ENCODE measurements at places on chromosomes 4 and X.

DNA sequence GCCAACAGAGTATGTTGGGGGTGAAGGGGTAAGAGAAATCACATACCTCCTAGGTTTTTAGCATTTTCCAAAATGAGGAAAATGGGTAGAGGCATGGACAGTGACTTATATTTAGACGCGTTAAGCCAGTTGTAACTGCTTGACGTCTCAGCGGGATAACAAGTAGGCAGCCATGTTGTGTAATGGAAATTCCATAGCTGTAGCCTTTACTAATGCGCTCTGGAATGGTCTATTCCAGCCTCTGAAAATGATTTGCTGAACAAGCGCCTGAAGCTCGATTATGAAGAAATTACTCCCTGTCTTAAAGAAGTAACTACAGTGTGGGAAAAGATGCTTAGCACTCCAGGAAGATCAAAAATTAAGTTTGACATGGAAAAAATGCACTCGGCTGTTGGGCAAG, 135.5 kb downstream of the PTTG2 start:
- no peak for DNase-seq

DNA sequence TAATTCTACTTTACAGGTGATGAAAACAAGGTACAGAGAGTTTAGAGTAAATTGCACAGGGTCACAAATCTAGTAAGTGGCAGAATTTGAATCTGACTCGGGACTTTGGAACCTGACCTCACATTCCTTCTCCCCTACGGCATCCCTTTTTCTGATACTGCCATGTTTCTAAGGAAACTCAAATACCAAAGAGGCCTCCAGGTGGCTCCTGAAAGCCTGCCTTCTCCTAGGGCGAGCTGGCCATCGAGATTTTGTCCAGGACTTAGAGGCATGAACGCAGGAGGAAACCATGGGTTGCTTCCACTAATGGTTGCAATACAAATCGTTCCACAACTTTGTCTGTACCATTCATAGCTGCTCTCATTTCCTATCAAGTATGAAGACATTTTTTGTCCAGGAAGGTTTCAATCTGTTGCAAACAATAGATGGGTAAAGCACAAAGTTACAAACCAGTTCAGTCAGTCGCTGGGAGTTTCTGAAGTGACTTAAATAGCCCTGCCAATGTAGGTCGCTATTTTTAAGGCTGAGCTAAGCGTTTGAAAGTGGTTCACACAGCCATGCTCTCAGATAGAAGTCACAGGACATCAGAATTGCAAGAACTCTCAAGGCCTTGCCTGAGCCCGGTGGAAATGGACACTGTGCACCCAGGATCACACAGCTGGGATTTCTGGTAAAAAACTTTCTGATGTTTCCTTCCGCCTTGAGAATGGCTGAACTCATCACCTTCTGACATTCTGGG, 296.6 kb upstream of the PRPS2 start:
- DNase-seq, result no peak

- DNase-seq, result no peak
Observed at GRCh38 chrX:52031371-52031770, 37.6 kb downstream of the MAGED4B start.

DNA sequence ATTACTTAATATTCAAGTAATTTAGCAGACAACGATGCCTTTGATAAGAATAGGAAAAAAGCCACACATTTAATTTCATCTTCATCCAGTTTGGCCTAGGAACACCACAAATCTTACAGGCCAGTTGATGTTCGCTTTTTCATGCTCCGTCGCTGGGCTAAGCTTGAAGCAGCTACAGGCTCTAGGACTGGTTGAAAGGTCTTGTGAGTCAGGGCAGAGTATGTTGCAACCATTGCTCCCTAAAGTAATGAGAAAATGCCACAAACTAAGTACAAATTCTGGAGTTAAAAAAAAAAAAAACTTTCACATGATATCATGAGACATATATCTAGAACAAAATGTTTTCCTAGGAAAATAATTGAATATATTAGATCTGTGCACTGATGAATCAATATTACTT, 123.8 kb downstream of the RPS6KA6 start:
- DNase-seq, result no peak

- DNase-seq, result no peak
Observed at GRCh38 chr4:168744021-168744420, 247.2 kb downstream of the PALLD start.

GRCh38 chrX:141443922-141444321, 140.6 kb downstream of the SPANXA1 start:
- no peak for DNase-seq

DNA sequence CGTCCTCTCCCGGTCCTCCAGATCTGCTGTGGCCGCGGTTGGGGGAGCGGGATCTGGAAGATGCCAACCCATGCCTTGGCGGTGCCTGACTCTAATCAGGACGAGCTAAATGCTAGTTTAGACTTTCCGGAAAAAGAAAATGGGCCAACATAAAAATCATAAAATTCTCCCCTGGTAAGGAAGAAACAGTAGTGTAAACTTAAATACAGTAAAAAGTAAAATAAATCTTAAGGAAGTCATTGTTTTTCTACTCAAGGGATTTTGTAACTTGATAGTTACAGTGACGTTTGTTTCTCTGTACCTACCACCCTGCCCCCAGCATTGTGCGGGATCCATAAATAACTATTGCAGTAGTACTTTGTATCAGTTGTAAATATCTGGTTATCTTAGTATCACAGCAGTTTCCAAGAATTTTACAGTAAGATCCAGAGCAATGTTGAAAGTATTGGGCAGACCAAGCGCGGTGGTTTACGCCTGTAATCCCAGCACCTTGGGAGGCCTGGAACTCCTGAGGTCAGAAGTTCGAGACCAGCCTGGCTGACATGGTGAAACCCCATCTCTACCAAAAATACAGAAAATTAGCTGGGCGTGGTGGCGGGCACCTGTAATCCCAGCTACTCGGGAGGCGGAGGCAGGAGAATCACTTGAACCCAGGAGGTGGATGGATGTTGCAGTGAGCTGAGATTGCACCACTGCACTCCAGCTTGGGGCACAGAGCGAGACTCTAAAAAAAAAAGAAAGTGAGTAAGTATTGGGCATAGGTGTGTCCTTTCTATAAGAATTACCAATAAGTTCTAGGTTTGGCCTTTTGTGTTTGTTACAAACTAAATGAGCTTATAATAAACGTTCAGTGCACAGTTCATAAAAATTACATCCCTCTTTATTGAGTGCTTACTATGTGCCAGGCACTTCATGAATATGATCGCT, 1.0 kb upstream of the PLA2G12A start:
- no peak for DNase-seq

GRCh38 chr4:526189-526909, 27.3 kb downstream of the PIGG start:
- DNase-seq, result no peak

GRCh38 chrX:74138943-74139342, 165.0 kb upstream of the ZCCHC13 start:
- DNase-seq, result no peak

DNA sequence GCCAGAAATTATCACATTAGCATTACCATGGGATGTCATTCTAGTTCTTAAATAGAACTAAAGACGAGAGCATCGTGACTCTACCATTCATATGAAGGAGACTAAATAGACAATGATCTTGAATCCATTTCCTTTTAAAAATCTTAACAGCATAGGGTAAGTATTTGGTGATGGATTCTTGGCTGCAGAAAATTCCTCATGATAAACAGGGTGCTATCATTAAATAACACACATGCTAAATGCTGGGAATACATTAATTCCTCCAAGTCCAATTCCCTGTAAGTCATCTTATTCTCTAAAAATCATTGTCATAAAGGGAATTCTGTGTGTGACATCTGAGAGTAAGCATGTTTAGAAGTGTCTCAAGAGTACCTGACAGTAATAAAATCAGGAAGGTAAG, 470.4 kb upstream of the MAGEB2 start:
- DNase-seq, result no peak

DNA sequence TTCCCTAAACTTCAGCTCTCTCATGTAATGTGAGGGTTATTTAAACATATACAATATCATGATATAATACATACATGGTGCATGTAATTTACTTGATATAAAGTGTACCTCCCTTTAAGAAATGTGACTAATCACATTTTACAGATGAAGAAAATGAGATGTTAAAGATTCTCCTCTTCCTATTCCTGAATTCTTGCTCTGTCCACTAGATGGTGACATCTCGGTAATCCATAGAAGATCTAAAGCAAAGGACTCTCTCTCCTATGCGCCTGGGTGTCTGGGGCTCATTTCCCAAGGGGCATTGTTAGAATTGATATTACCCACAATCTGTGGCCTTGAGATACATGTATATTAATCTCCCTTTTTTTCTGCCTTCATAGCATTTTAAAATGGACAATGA, 804.9 kb downstream of the RAB28 start:
- DNase-seq, result no peak

- no peak for DNase-seq
Observed at GRCh38 chrX:67050760-67051159, 411.9 kb upstream of the EDA2R start.

DNA sequence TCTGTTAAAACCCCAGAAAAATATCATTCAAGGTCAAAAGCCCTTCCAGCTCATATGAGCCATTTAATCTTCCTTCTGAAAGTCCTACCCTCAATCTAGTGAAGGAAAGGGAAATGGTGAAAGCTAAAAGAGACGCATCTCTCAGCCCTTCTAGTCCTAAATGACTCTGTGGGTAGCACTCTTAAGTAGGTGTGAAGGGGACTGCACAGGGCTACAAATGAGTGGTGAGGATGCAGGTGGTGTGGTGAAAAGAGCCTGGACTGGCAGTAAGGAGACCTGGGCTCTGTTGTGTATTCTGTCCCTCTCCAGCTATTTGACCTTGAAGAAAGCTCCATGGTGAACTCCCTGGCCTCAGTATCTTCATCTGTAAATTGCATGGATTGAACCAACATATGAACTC, 671.8 kb upstream of the DIPK2B start:
- DNase-seq, result no peak

GRCh38 chrX:31199840-31200114, 127.9 kb upstream of the FTHL17 start:
- DNase-seq, result no peak

DNA sequence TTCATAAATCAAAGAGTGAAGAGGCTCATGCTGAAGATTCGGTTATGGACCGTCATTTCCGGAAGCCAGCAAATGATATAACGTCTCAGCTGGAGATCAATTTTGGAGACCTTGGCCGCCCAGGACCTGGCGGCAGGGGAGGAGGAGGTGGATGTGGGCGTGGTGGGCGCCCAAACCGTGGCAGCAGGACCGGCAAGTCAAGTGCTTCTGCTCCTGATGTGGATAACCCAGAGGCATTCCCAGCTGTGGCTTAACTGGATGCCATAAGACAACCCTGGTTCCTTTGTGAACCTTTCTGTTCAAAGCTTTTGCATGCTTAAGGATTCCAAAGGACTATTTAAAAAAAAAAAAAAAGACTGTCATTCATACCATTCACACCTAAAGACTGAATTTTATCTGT, 44.0 kb upstream of the EFNB1 start:
- no peak for DNase-seq

GRCh38 chr4:183111452-183111885, 12.4 kb downstream of the WWC2 start:
- DNase-seq, result no peak

DNA sequence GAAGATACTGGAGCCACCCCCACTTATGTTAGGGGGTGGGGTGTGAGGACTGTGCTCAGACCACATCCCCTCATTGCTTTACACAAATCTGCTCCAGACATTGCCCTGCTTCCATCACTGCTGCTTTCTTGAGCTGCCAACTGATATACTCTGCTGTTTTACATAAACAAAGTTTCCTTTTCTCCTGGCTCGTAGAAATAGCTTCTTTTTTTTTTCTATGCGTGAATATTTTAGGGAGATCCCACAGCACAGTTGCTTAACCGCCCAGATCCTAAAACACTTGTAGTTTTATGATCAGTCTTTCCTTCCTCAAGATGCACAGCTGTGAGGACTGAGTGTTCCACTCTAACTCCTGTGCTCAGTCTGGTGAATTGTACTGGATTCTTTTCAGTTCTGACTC, 768.4 kb downstream of the PCDH18 start:
- DNase-seq, result no peak

DNA sequence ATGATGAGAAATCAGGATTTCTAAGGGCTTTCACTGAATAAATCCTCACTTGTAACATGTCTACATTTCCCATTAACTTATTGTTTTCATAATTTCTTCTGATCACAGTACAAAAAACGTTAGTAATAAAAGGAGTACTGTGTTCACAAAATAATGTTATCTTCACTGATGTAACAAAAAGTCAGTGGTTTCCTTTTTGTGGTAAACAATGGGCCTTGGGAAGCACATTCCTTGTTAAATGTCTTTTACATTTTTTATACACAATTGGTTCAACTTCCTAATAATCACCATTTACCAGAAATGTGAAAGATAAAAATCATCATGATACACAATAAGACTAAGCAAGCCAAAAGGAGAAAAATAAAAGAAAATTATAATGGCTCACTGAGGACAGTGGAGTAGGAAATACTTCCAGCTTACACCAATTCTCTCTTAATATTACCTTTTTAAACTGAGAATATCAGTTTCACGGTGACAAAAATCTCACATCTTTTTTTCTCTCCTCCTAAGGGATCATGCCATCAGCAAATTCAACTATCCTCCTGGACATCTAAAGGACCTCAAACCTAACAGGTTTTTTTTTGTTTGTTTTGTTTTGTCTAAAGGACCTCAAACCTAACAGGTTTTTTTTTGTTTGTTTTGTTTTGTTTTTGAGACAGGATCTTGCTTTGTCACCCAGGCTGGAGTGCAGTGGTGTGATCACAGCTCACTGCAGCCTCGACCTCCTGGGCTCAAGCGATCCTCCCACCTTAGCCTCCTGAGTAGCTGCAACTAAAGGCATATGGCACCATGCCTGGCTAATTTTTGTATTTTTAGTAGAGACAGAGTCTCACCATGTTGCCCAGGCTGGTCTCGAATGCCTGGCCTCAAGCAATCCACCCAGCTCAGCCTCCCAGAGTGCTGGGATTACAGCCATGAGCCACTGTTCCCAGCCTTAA, 57.3 kb downstream of the FRYL start:
- DNase-seq, result no peak

DNA sequence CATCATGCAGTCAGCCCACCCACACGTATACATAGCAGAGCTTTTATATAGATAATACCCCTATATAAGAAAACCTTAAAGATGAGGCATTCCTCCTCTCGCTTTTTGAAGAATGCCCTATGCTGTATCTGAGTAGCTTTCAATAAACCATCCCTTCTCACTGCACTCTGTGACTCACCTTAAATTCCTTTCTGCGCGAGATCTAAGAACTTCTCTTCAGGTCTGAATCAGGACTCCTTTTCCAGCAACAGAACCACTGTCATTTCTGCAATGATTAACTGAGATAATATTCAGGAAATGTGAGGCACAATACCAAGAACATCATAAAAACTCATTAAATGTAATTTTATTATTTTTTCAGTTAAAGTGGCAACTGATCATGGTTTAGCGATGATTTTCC, 76.4 kb upstream of the DCLK2 start:
- DNase-seq, result no peak
